ENCODE measurements at places on chromosomes 1 and 21. TPM values are rescaled to one million over a fixed set of nuclear protein-coding genes. Genes with fewer than 3 reads are reported as not detected.

PODN gene
- total RNA-seq, result 0.30 TPM

RHBG gene
- not detected for total RNA-seq

TACSTD2 gene
- 0.45 TPM for total RNA-seq

MCOLN2 gene
- total RNA-seq, result 0.45 TPM

PRUNE1 gene
- total RNA-seq, result 8.4 TPM

TEDDM1 gene
- not detected for total RNA-seq

SPATA21 gene
- not detected for total RNA-seq

SH2D5 gene
- 5.5 TPM for total RNA-seq

SLC1A7 gene
- not detected for total RNA-seq

PSMB4 gene
- 333 TPM for total RNA-seq

All from bronchus fibroblast of lung (primary cell).